Astrocyte (in vitro differentiated cells and primary cell): ENCODE measurements at places on chromosomes 3 and 15.

- DNase-seq, result no peak
Measured at GRCh38 chr3:185716436-185717108, 108.3 kb downstream of the IGF2BP2 start.

DNA sequence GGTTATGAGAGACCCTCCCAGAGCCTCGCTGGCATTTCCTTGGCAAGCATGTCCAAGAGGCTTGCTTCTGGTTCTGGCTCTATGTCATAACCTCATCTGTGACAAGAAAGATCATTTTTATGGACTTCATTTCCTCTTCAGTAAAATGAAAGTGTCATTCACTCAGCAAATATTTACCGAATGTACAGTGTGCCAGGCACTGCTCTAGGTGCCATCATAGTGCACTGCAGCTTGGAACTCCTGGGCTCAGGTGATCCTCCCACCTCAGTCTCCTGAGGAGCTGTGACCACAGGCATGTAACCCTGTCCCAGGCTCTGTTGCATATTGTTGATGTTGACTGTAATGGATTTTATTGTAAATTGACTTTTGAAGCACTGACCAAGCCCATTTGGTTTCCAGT is 18.7 kb upstream of the ITPKA start:
- no peak for DNase-seq

DNA sequence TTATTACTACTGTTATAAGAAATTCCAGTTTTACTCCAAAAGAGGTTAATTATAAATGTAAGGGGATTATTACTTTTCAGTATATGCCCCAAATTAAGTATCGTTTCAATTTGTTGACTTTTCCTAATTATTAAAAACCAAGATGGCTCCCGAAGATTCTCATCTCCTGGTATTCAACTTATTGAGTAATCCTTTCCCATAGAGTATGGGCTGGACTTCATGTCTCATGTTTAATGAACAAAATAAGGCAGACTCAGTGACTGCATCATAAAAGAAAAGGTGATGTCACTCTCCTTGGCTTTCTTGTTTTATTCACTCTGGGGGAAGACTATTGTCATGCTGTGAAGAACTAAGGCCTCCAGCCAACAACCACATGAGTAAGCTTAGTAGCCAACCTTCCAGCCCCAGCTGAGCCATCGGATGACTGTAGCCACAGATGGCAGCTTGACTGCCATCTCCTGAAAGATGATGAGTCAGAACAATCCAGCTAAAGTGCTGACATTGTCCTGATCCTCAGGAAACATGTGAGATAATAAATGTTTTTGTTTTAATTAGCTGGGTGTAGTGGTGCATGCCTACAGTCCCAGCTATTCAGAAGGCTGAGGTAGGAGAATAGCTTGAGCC is 17.3 kb downstream of the IGF2BP2 start:
- DNase-seq, result peak; percentile 94

DNA sequence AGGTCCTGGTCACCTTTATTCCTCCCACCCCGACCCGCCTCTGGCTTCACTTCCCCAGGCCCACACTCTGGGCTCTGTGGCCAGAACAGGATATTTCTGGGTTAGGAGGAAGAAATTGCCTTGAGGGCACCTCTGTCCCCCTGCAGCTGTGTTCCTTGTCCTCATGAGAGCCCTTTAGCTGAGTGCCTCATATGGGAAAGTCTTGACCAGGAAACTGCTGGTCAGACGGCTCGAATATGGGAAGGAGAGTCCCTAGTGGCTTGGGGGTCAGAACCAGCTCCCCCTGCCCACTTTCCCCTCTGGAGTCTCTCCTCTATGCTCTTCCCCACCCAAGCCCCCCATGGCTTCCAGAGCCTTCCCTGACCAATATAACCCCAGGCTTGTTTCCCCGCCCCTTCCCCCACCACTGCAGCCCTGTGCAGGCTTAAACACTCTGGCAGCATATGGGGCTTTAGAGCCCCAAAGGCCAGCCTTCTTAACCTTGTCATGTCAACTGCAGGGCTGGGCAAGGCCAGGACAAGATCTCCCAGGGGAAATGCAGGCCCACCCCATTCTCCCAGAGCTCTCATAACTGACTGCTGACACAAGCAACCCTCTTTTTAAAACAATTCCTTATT is 36.4 kb downstream of the SEC22C start:
- DNase-seq, result no peak

DNA sequence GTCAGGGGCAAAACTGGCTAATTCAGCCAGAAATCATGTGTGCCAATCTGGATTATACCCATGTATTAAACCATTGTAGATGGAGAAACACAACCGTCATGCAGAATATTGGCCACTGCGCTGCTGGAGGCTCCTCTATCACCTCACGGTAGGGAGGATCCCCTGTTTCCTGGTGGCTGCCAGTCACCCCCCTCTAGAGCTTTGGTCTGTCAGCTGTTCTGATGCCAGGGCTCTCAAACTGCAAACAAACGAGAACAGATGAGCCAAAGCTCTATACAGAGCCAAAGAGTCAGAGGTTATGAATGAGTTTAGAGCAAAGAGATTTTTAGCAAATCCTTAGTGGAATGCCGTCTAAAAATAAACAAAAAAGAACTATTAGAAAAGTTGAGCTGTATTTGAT is 62.5 kb downstream of the IL20RB start:
- no peak for DNase-seq

DNA sequence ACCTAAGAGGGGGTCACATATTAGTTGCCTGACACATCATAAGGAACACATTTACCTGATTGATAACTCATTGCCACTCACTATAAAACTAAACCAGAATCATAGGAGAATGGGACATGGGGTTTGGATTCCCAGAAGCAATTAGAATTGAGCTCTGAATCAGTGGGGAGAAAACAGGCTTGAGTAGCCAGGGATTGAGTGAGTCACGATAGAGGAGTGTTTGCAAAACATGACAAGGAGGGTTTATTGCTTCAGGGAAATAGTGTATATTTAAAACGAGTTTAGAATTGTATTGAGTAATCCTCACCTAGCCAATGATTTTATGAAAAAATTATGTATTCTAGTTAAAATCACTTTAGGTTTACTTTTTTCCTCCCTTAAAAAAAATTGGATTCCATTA is 101.1 kb upstream of the THRB start:
- peak; percentile 36 for DNase-seq

DNA sequence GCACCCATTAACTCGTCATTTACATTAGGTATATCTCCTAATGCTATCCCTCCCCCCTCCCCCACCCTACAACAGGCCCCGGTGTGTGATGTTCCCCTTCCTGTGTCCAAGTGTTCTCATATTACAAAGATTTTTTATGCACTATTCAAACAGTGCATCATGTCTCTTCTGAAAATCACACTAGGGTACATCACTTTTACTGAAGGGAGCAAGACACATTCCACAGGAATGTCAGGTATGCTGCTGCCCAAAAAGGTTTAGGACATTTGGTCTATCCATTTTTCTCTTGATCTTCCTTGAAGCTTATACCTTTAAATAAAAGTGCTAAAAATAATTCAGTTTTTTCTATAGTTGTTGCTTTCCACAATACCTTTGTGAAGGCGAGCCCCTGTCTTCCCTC is 9.2 kb upstream of the EPHA3 start:
- peak; percentile 22 for DNase-seq

GRCh38 chr3:63841704-63842103 is 21.9 kb downstream of the THOC7 start:
- no peak for DNase-seq

GRCh38 chr3:174229916-174230315 is 629.2 kb upstream of the NAALADL2 start:
- peak; percentile 21 for DNase-seq

GRCh38 chr3:143436231-143436930 is 316.8 kb downstream of the CHST2 start:
- DNase-seq, result peak; percentile 11

DNA sequence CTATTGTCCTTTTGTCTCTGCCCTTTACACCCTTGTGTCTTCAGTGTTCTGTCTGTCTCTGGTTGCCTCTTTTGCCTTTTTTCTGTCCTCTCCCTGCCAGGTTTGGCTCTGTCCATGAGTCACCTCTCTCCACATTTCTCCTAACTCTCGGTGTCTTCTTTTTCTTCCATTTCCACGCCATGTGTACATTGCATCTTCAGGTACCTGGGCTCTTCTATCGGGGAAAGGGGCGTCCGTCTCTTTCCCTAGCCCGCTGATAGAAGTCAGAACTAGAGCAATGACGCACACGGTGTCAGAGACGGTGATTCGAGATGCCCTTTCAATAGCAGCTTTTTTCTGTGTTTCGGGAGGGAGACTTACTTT is 641 bp downstream of the OPA1 start:
- DNase-seq, result peak; percentile 34

DNA sequence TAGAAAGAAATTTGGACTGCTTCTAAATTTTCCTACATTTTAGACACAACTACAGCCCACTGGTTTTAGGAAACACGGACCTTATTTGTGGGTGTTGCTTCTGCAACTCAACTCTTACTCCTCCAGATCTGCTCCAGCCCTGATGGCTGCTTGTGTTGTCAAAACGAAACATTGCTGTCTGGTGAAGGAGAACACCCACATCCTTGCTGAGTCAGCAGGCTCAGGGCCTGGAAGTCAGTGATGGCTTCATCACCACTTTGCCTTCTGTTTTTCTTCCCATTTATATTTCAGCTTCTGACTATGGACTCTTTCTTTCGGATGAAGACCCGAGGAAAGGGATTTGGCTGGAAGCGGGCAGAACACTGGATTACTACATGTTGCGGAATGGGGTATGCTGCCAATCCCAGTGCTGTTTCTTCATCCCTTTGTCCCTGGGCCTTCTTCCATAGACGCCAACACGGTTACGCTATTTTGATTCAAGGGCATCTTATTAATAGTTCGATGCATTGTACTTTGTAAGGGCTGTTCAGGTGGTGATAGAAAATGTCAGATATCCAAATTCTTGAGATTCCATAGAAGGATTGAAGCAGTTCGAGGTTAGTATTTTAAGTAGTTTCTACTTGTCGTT is 392.6 kb upstream of the TPM1 start:
- peak; percentile 57 for DNase-seq

DNA sequence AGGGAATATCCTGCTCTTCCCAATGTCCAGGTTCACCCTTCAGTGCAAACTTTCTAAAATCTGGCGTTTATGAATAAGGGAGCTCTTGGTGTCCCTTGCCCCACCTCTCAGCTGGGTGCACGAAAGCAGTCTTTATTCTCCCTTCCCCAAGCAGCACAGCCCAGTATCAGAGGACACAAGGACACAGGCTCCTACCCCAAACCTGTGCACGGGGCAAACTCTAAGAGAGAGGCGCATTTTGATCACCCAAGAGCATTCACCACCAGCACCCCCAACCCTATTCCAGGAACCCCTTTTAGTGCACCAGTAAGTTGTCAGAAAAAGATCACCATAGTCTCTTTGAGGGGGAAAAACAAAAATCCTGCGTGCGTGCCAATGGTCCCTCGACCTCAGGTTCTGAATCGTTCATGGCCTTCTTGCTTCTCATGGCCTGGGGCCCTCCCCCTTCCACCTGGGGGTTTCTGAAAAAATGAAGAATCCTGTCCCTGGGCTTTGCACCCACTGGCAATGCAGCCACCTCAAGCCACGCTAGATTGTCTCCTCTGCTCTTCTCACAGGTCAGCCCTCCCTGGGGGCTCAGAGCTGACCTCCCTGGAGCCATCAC is 78.9 kb downstream of the FAM174B start:
- no peak for DNase-seq

DNA sequence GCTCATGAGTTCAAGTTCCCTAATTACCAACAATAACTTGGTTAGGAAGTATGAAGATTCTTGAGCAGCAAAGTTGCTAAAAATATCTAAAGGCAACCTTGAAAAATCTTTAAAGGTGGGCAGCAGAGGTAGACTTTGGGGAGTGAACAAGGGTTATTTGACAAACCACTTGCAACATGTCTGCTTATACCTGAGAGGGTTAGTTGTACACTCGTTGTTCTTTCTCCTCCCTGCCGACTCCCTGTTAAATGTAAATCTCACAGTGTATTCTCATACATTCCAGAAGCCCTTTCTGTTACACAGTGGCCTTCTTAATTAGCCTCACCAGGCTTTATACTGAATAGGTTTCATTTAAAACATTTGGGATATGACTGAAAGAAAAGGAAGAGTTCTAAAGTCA is 121.7 kb downstream of the ARNT2 start:
- no peak for DNase-seq

- no peak for DNase-seq
Measured at GRCh38 chr15:40691737-40692136, 3.2 kb upstream of the RAD51 start.

DNA sequence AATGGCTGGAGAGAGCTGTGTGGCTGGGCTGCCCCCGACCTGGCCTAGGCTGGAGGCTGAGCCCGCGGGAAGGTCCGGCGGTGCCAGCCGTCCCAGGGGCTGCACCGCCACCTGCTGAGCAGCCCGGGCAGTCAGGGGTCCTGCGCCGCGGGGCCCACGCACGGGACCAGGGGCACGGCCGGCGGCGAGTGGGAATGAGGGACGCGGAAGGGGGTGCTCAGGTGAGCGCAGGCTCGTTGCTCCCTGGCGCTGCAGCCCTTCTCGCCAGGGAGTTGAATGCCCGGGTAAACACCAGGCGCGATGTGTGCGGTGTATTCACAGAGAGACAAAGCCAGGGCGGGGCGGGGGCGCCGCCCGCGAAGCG is 666 bp upstream of the SEMA3F start:
- DNase-seq, result no peak

- DNase-seq, result peak; percentile 91
Measured at GRCh38 chr15:82985688-82986441, at the start of gene RAMAC. Gene RAMAC, plus strand, starts transcription at chr15:82986210. Its CDS starts 2,809 bp downstream, at chr15:82989019.

- DNase-seq, result no peak
Measured at GRCh38 chr3:13524979-13525669, 23.8 kb upstream of the FBLN2 start.

DNA sequence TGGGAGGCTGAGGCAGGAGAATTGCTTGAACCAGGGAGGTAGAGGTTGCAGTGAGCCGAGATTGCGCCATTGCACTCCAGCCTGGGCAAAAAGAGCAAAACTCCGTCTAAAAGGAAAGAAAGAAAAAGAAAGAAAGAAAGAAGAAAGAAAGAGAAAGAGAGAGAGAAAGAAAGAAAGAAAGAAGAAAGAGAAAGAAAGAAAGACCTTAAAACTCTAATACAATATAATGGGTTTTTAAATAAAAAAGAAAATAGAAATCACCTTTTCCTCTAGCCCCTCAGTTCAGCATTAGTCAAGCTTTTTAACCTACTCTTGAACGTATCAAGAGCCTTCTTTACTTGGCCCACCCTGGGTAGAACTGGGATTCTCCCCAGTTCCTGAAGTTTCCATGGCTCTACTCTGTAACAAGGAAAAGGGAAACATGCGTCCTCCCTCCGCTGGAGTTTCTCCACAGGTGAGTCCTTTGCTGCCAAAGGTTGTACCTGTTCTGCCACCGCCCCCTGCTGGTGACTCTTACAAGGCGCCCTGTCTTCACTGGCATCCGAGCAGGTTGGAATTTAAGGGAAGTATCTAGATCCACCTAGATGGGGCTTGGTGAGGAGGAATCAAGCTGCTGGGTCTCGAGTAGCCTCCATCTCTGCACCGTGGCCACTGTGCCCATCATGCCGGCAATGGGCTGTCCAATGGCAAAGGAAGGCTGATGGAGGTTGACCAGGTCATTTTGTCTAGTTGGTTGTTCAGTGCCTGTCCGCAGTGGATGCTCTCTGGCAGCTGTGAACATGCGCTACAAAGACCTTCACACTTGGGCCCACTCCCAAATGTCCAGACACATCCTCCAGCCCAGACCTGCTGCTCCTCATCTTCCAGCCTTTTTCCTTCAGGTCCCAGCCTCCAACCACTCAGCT is 20.6 kb upstream of the EPHB3 start:
- no peak for DNase-seq
